ENCODE measurements at places on chromosomes 2 and 18. TPM values are rescaled to one million over a fixed set of nuclear protein-coding genes. Genes with fewer than 3 reads are reported as not detected.

Gene HRH4
- 0.11 TPM for total RNA-seq

Gene NAT8
- total RNA-seq, result not detected

Gene TEX44
- not detected for total RNA-seq

Gene PROC
- total RNA-seq, result 0.96 TPM

Gene GALNT5
- 56.3 TPM for total RNA-seq

Gene RESP18
- not detected for total RNA-seq

Gene SCYGR7
- not detected for total RNA-seq

Gene FBXO36
- 1.9 TPM for total RNA-seq

Gene GDF7
- total RNA-seq, result 0.05 TPM

Gene STON1
- total RNA-seq, result 2.1 TPM

Gene WNT6
- total RNA-seq, result 0.37 TPM

Gene ACOXL
- total RNA-seq, result 0.32 TPM

Gene SERPINB3
- not detected for total RNA-seq

Gene SEPTIN2
- total RNA-seq, result 196 TPM

Gene KIF3C
- total RNA-seq, result 4.0 TPM

Gene EVX2
- total RNA-seq, result not detected

Gene SUPT7L
- total RNA-seq, result 23.9 TPM

Gene AKAIN1
- not detected for total RNA-seq

Gene MLPH
- total RNA-seq, result 87.9 TPM
